RWPE2 (cell line): ENCODE measurements at places on chromosomes 3 and 15.
A peak's percentile ranks its signal among the peaks of the same experiment; 100 is the strongest.

- DNase-seq, result no peak
These were observed 41.0 kb upstream of the TMEM158 start for GRCh38 chr3:45267097-45267496.

GRCh38 chr15:33135355-33135781 is 59.1 kb downstream of the FMN1 start:
- DNase-seq, result no peak

DNA sequence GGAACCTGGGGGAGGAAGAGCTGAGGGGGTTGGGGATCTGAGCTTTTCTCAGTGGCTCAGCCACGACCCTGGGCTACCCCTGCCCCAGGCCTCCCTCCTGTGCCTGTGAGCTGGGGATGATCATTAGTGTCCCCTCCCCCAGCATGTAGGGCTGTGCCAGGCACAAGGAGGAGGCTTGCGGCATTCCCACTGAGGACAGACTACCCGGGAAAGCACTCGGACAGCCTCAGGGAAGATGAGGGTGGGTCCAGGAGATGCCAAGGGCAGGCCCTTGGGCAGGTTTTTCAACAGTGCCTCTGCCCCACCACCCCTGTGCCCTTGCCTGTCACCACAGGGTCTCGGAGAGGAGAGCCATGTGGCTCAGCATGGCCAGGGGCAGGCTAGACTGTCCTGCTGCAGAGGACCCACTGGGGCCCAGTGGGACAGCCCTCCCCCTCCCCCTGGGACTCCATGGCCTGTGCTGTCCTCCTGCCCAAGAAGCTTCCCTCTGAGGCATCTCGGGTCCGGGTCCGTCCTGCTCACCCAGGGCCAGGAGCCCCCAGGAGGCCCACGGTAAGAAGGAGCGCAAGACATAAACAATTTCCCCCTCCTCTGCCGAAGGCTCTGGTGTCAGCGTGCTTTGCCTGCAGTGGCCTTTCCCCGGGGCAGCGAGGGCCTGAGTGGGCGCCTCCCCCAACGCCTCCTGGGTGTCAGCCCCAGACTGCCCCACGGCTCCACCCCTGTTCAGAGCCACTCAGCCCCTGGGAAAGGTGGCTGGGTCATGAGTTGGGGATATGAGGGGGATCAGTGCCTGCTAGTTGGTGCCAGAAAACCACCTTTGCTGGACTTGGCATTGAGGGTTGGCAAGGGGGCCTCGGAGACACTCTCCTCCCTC is 192.5 kb downstream of the GOLGA6L6 start:
- peak; percentile 86 for DNase-seq

DNA sequence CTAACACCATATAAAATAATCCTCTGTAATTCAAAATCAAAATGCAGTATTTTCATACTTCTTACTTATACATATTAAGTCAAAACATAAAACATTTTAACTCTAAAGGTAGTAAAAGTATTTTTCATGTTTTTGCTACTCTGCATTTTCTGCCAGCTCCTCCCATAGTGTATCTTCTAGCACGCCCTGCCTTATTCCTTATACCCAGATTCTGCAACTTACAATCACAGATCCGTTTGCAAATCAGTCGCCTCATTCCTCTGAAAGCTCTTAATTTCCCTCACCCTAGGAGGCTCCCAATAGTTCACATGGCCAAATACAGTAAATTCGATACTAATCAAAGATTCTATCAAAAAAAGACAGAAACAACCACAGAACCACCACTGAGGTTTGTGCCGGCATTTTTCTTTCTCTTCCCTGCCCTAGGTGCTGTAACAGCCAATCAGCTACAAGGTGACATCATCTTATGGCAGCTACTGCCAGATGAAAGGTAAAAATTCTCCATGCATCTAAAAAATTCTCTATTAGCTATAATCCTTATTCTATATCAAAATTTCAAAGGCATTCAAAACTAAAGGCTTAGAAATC is 72.9 kb downstream of the CLASP2 start:
- DNase-seq, result no peak

GRCh38 chr3:16433701-16434151 is 79.8 kb downstream of the RFTN1 start:
- DNase-seq, result no peak

DNA sequence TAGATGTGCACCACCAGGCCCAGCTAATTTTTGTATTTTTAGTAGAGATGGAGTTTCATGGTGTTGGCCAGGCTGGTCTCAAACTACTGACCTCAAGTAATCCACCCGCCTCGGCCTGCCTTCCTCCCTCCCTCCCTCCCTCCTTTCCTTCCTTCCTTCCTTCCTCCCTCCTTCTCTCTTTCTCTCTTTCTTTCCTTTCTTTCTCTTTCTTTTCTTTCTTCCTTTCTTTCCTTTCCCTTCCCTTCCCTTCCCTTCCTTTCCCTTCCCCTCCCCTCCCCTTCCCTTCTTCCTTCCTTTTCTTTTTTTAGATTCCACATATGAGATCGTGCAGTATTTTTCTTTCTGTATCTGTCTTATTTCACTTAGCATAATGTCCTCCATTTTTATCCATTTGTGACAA is 81.3 kb downstream of the FAM81A start:
- DNase-seq, result no peak

GRCh38 chr3:59980576-59980975 is 930.8 kb upstream of the CFAP20DC start:
- no peak for DNase-seq

- DNase-seq, result no peak
These were observed 188.8 kb upstream of the PRICKLE2 start for GRCh38 chr3:64414043-64414442.

- DNase-seq, result no peak
These were observed 92.4 kb upstream of the DAZL start for GRCh38 chr3:16697443-16698147.

GRCh38 chr3:52830535-52831258 is at the start of gene ITIH4:
ITIH4 (minus strand) TSS chr3:52830672; CDS start chr3:52830642, 30 bp downstream.
- no peak for DNase-seq

DNA sequence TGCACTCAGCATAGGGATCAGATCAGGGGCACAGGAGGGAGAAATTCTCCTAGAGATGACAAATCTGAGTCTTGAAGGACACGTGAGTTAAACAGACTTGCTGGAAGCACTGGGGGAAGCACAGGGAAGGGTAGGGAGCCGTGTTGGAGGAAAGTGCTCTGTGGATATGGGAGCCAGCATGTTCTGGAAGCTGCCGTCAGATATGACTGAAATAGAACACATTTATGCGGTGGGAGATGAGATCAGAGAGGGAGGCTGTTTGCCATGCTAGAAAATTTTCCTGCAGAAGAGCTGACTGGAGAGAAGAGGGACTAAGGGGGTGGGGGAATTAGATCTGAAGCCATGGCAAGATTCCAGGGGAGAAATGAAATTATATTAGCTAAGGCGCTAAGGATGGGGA is 1.8 kb downstream of the TAMM41 start:
- DNase-seq, result no peak

DNA sequence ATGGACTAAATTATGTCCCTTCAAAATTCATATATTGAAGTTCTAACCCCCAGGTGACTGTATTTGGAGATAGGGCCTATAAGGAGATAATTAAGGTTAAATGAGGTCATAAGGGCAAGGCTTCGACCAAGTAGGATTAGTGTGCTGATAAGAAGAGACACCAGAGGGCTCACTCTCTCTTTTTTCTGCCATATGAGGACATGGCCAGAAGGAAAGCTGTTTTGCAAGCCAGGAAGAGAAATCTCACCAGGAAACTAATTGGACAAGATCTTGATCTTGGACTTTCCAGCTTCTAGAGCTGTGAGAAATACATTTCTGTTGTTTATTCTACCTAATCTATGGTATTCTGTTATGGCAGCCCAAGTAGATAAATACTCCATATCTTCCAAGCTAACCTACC is 503.6 kb upstream of the NAALADL2 start:
- DNase-seq, result no peak

DNA sequence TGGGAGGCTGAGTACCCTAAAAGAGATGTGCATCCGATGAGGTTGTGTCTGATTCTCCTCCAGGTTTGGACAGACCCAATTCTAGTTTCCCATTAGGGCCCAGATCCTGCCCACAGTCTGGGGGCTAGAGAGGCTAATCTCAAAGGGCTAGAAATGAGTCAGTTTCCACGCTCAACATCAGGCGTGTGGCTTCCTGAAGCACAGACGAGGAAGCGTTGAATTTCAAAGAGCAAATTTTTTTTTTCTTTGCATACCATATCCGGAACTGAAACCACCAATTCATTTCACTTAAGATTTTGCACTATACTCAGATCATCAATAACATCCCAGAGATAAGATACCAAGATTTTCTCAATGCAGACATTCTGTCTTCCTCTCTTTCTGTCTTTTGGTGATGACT is 173.8 kb upstream of the BCL6 start:
- no peak for DNase-seq

- DNase-seq, result no peak
These were observed 42.8 kb downstream of the ABTB1 start for GRCh38 chr3:127715532-127715931.

- DNase-seq, result no peak
These were observed 15.4 kb downstream of the ZNF148 start for GRCh38 chr3:125359700-125360099.

GRCh38 chr15:37102305-37103162 is 2.2 kb upstream of the MEIS2 start:
- DNase-seq, result no peak

DNA sequence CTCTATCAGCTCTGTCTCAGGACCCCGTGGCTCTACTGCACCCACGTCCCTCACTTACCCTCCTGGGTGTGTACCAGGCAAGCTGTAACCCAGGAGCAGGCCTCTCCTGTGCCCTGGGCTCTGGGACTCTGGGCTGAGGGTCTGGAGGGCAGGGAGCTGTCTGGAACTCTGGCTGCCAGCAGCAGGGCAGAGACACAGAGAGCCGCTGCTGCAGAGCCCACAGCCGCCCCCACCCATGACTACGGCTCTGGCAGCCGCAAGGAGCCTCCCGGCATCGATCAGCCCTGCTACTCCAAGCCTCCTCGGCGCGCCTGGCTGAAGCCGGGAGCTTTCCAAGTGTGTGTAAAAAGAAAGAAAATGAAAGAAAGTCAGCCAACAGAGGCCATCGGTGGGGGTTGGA is 103.7 kb upstream of the ATP2B2 start:
- no peak for DNase-seq

DNA sequence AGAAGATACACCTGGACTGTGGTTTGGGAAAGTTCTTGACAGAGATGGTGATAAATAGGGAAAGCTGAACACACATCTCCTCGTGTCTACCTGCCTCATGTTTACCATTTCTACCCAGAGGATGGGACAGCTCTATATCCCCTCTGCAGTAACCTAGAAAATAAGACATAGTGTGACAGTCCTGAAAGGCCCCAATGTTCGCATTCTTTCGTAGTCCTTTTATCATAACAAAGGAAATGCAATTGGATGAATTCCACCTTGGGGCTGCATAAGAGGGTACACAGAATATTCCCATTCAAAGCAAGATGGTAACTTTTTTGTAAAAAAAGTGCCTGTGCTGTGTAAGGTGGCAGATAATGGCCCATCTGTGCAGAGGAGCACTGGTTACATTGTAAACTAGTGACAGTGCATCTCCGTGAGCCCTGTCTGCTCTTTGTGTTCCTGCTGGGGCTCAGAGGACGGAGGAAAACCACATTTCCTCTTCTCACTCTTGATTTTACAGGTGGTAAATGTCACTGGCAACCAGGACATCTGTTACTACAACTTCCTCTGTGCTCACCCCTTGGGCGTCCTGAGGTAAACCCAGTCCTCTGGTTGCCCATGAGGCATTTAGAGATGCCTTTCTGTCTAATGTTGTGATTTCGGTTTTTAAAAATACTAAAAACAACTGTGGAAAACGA is 74.3 kb downstream of the SIDT1 start:
- no peak for DNase-seq
